Bone marrow (tissue), 2 donors: ENCODE measurements at places on chromosomes 2 and 18.

- DNase-seq, result no peak
These were observed 205.8 kb upstream of the NCKAP5 start for GRCh38 chr2:133773854-133774653.

DNA sequence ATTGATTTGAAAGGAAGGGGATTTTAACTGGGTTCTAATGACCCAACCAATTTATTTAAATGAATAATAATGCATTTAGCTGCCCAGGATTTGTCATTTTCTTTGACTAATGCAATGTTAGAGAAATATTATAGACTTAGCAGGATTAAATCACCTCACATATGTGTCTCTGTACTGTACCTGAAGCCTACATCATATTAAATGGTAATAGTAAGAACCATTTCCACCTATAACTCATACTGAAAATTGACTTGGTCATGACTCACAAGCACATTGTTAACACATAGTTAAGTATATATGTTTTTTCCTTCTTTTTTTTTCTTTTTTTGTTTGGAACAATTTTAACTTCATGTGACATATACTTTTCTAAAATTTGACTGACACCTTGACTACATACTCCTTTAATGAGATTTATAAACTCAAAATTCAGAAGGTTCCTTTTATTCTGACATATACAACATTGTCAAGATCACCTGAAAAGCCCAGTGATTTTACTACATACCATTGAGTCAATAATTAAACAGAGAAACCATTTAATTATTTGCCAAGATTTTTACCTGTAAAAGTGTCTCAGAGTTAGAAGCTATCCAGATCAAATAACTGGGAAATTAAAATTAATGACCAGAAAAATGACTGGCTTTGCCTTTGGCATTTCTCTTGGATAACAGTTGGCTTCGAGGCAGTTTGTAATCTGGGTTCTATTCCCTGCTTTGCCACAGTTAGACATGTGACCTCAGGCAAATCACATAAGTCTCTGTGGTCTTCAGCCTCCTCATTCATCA lies 58.8 kb upstream of the CDC42EP3 start:
- no peak for DNase-seq

- DNase-seq, result no peak
These were observed 251.1 kb upstream of the SMIM21 start for GRCh38 chr18:75678627-75679026.

- no peak for DNase-seq
These were observed 269.9 kb downstream of the MEIS1 start for GRCh38 chr2:66704786-66705185.

DNA sequence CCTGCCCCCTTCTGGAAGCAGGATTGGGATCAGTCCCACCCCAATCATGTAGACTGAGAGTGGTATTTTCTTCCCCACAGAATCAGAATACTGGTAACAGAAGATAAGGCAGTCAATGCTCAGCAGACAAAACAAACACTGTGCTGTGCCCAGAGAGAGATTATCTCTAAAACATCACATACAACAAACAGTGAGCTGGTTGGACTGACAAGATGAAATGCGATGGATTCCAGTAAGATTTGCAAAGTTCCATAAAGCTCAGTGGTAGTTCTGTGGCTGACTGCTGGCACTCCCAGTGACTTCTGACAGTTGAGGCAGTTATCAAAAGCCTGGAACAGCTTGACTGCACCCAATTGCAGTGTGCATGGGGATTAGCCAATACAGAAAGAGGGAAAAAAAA lies 311.5 kb upstream of the MGAT5 start:
- no peak for DNase-seq

- DNase-seq, result no peak
These were observed 143.5 kb upstream of the ALPP start for GRCh38 chr2:232234922-232235615.

DNA sequence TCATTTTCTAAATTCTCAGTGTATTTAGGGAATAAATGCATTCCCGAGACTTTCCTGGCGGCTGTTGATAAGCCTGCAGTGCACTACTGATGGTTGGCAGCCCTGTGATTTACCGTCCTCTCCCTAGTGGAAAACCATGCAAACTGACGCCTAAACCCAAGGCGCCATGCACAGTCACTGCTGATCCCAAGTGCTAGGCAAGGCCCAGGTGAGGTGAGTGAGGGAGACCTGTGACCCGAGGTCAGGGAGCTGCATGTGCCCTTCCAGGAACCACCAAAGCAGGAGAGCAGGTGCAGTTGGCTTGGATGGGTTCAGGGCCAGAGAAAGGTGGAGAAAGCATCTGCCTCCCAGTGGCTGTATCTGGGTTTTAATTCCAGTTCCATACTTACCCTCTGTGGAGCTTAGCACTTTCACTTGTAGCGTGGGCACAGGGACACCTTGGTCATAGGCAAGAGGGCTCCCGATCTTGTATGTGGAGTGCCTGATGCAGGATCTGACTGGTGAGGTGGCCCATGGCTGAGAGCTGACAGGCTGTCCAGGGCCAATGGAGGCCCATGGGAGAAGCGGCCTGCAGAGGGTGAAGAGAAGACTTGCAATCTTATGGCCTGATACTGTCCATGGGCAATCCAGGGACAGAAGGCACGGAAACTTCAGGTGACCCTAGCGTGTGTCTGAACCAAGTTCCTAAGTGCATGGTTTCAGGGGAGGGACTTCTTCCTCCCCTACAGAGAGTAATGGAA lies 131.3 kb downstream of the SH3RF3 start:
- DNase-seq, result no peak

DNA sequence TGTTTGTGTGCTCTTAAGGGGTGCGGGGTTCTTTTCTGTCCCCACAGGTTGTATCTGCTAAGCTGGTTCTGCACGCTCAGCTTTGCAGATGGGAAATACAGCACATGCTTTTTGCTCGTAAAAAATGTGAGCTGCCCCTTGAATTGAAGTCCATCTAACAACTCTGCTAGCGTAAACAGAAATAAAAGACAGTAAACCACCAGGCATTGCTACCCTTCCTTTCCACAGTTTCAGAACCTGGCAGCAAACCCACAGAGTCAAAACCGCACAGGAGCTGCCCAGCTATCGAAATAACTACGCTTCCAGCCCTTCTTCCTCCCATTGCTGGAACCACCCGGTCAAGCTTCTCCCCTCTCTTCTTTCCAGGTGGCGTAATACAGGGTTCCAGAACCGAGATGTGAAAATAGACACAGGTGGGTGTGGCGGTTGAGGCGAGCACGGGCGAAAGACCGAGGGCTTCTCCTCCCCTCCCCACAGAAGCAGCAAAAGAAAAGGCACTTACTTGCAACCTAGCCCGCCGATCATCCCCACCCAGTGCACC lies 479 bp downstream of the SCN9A start:
- no peak for DNase-seq

GRCh38 chr18:26103579-26103978 lies 13.2 kb upstream of the SS18 start:
- no peak for DNase-seq

GRCh38 chr2:64036034-64036705 lies 16.9 kb upstream of the VPS54 start:
- peak; percentile 77 for DNase-seq

DNA sequence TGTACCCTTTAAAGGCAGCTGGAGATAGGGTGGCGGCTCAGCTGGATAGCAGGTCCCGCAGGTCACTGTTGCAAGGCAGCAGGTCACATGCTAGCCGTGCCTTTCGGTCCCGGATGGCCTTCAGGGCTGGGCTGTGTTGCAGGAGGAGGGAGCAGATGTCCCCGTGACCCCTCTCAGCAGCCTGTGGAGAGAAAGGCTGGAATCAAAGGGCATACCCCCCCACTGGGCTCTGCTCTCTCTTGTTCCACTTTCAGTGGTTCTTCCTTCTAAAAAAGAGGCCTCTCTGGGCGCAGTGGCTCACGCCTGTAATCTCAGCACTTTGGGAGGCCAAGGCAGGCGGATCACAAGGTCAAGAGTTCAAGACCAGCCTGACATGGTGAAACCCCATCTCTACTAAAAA lies 4.4 kb upstream of the ANKRD23 start:
- no peak for DNase-seq

DNA sequence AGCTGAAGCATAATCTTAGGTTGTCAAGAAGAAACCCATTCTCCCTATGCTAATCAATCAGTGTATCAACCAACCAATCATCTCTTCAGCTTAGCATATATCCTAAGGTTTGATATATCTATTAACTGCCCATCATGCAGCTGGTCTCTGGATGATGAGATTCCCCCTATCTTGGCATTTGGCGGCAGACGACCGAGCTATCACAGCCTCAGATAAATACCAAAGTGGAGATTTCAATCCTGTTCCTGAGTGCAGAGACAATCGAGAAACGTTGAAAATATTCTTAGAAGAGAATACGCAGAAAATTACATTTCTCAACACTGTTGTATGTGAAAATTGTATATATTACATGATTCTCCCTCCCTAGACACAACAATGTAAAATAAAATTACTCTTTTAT lies 259.0 kb upstream of the SIX3 start:
- DNase-seq, result no peak

DNA sequence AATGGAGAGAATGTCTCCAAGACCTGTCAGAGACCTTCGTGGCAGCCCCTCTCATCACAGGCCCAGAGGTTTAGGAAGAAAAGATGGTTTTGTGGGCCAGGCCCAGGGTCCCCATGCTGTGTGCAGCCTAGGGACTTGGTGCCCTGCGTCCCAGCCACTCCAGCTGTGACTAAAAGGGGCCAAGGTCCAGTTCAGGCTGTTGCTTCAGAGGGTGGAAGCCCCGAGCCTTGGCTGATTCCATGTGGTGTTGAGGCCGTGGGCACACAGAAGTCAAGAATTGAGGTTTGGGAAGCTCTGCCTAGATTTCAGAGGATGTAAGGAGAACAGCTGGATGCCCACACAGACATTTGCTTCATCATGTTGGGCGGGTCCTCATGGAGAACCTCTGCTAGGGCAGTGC lies 45.1 kb upstream of the ACTR2 start:
- no peak for DNase-seq

DNA sequence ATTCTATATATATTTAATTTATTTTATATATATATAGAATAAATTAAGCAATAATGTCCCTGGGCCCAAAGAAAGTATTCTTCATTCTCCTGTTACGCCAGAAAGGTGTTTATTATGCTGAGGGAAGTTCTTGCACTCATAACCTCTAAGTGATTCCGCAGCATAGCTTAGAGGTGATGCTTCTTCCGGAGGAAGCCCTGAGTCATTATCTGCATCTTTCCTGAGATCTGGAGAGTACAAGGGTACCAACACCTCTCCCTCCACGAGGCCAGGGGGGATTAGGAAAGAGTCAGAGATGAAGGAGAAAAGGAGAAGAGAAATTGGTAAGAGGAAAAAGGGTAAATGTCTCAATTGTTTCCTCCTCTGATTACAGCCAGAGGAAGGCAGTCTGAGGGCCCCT lies 43.1 kb upstream of the RTN4 start:
- no peak for DNase-seq

DNA sequence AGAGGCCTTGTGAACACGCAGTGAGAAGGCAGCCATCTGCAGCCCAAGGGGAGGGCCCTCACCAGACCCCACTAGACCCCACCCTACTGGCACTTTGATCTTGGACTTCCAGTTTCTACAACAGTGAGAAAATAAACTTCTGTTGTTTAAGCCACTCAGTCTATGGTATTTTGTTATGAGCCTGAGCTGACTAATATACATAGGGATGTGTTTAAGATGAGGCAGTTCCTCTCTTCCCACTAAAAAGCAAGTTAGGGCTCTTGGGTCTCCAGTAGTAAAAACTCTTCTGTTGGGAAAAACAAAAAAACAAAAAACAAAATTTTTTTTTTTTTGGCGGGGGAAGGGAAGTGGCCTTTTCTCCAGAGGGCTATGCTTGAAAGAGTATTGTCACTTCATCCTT lies 233.2 kb upstream of the SMAD7 start:
- no peak for DNase-seq
